ENCODE measurements at places on chromosomes 1 and 21.

DNA sequence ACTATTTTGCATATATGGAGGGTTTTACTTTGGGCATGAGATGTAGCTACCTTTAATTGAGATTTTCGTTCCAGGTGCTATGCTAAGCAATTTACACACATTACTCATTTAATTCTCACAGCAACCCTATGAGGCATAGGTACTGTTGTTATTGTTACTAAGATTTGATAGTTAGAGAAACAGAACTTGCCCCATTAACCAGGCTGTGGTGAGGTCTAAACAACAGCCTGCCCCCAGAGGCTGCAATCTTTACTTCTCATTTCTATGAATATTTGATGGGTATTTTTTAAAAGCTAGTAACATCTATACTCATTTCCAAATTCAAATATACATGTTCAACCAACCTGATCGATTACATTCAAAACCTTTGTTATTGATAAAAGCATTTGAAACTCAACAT is 155.6 kb downstream of the GALNT2 start:
- DNase-seq = no peak

DNA sequence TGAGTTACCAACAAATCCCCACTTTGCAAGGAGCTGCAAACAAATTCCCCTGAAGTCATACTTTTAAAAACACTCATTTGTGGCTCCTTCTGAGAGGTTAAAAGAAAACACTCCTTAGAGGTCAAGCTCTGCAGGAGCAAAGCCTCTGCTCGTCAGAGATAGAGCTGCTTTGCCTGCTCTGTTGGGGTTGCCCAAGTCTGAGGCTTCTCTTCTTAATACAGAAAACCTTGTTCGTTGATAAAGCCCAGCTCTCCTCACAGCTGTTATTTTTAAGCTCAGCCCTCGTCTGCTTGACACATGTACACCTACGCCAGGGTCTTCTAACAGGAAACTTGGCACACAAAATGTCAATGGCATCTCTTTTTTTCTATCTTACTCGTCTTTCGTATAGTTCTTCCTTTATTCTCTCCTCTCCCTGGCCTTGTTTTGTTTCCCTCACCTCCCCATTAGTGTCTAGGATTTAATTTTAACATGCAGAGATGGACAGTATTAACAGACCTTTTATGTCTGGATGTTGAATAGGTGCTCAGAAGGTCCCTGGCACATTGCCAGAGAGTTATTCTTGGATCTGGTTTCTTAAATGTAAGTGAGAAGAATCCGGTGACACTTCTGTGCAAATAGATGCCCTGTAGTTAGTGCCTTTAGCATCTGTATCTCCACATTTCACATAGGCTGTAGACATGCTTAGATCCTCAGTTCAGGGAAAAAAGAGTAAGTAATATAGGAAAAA is 86.0 kb downstream of the LRRC53 start:
- DNase-seq = no peak

- peak; percentile 48 for DNase-seq
These were observed 506 bp downstream of the JUN start for GRCh38 chr1:58783090-58783992.

- DNase-seq = no peak
These were observed 17.5 kb upstream of the OR6N2 start for GRCh38 chr1:158798531-158798930.

- peak; percentile 76 for DNase-seq
These were observed 38.6 kb upstream of the ETS2 start for GRCh38 chr21:38766987-38767722.

Measured in stimulated activated CD4-positive, alpha-beta T cell treated with anti-CD3 and anti-CD28 coated beads, Interleukin-4, amount 100 ng/mL, for 24 hours (primary cell).